ELF-1 (cell line): ENCODE measurements at places on chromosomes 4 and X.

DNA sequence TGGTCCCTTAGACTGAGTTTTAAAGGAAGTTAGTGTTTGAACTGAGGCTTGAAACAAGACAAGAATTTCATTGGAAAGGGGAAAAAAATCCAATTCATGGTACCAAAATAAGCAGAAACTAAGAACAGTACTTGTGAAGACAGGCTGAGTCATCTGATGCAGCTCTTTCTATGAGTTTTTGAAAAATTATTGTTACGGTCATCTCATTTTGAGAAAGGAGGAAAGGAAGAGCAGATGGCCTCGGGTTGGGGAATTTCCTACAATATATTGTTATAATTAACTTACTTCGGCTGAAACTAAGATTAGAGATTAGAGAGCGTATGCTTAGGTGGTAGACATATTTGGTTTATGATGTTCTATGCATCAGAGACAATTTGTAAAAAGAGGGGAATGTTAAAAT is 2164.8 kb upstream of the AGA start:
- DNase-seq, result no peak

- DNase-seq, result peak; percentile 88
Observed at GRCh38 chrX:24153178-24153795, 3.8 kb downstream of the ZFX start.

GRCh38 chr4:87037671-87038334 is 103.0 kb downstream of the AFF1 start:
- DNase-seq, result no peak

GRCh38 chrX:85922821-85923220 is 124.5 kb downstream of the CHM start:
- no peak for DNase-seq

DNA sequence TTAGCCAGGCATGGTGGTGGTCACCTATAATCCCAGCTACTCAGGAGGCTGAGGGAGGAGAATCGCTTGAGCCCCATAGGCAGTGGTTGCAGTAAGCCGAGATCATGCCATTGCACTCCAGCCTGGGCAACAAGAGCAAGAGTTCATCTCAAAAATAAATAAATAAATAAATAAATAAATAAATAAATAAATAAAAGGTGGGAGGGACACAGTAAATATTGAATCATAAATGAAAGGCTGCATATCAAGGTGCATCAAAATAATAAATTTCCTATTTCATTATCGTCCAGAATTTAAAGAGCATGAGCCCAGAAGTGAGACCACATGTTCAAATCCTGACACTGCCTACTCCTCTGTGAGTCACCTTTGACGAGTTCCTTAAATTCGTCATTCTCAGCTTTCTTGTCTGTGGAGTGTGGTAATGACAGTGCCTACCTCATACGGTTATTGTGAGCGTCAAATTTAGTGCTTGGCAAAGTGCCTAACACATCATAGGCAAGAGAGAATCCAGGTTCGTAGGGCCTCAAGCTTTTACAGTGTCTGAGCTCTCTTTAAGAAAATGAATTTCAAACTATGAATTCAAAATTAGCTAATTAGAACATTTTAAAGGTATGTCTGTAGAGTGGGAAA is 49.9 kb downstream of the IL15 start:
- no peak for DNase-seq

- DNase-seq, result no peak
Observed at GRCh38 chr4:176077561-176077960, 11.9 kb downstream of the WDR17 start.

- DNase-seq, result peak; percentile 80
Observed at GRCh38 chr4:81421346-81422218, 50.1 kb downstream of the RASGEF1B start.

- DNase-seq, result no peak
Observed at GRCh38 chr4:20423420-20423819, 171.7 kb downstream of the SLIT2 start.

- DNase-seq, result no peak
Observed at GRCh38 chr4:184792950-184793555, 32.7 kb downstream of the ACSL1 start.
